Heart right ventricle (tissue), 16 donors: ENCODE measurements at places on chromosomes 1 and 21. TPM values are rescaled to one million over a fixed set of nuclear protein-coding genes. Genes with fewer than 3 reads are reported as not detected.

GRCh38 chr1:63787875-63788274, 14.1 kb downstream of the ROR1 start:
- peak; percentile 46 for DNase-seq

- no peak for DNase-seq
These were observed 190.8 kb downstream of the DYRK1A start for GRCh38 chr21:37557261-37557950.

- DNase-seq = peak; percentile 53
These were observed 47.6 kb upstream of the SAMD13 start for GRCh38 chr1:84253891-84254290.

GRCh38 chr1:21123287-21123948, 53.3 kb downstream of the EIF4G3 start:
- no peak for DNase-seq

DNA sequence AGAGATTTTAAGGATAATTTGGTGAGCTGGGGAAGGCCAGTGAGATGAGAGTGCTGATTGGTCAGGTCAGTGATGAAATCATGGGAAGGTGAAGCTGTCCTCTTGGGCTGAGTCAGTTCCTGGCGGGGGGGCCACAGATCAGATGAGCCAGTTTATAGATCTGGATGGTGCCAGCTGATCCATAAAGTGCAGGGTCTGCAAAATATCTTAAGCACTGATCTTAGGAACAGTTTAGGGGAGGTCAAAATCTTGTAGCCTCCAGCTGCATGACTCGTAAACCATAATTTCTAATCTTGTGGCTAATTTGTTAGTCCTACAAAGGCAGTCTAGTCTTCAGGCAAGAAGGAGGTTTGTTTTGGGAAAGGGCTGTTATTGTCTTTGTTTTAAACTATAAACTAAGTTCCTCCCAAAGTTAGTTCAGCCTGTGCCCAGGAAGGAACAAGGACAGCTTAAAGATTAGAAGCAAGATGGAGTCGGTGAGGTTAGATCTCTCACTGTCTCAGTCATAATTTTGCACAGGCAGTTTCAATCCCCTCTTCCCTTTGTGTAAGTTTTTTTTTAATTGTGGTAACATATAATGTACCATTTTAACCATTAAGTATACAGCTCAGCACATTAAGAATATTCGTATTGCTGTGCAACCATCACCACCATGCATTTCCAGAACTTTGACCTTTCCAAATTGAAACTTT, 39.4 kb downstream of the PTAFR start:
- no peak for DNase-seq

GRCh38 chr1:22119626-22120468, 23.1 kb downstream of the WNT4 start:
- no peak for DNase-seq

- DNase-seq = no peak
These were observed 122.3 kb upstream of the SLC44A3 start for GRCh38 chr1:94697839-94698238.

DNA sequence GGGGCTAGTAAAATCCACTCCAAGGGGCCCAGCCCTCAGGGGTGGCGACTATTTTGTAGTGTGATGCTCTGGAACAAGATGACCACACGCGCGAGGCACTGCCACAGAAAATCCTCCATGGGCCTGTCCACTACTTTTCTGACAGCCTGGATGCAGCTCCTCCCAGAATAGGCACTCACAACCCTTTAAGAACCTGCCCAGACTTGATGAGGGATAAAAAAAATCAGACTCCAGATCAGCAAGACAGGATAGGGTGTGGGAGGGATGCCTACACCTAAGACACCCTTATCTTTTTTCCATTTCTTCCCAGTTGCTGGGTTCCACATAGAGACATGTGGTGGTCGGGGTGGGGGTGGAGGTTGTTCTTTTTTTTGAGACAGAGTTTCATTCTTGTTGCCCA, 33.5 kb downstream of the PCAT6 start:
- DNase-seq = no peak

DNA sequence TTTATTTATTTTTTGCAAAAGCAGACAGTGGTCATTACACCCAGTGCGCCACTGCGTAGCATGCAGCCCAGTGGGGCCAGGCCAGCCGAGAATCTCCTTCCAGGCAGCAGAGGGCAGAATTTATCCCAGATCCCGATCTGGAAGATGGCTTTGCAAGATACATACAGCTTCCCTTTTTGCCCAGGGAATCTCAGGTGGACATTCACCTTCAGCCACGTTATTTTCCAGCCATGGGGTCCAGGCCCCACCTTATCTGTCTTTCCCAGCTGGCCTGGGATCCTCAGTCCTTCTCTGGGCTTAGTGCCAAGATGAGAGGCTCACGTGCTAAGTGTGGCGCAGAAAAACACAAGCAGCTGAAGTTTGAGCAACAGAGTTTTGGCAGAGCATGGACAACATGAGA, 123.6 kb downstream of the AJAP1 start:
- DNase-seq = no peak

DNA sequence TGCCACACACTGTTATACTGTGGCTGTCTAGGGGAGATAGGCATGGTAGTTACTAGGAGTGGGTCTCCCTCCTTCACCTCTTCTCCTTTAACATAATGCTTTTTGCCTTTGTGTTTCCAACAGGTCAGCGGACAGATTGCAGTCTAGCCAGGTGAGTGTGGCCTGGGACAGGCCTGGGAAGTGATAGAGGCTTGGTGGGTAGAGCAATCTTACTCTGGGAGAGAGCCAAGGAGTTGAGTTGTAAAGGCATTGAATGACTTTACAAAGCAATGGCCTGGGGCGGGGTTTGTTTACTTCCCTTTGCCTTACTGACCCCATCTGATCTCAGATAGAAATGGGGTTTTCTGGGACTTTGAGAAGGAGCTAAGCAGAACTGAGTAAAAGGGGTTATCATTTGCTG, 51.0 kb upstream of the IKBKE start:
- DNase-seq = no peak

GRCh38 chr1:184427722-184428121, 40.9 kb downstream of the C1orf21 start:
- DNase-seq = no peak

Gene GPR61
- total RNA-seq = 0.24 TPM

Gene PCAT6
- total RNA-seq = 0.41 TPM

Gene SLC30A10
- total RNA-seq = 0.37 TPM

Gene LYPLA2
- 28.5 TPM for total RNA-seq

Gene AMY2A
- 1.4 TPM for total RNA-seq

Gene IL19
- total RNA-seq = not detected

Gene HSD3B1
- total RNA-seq = not detected
